ENCODE measurements at places on chromosomes 11 and 22.

- DNase-seq = no peak
Observed at GRCh38 chr22:38068641-38069371, 11.6 kb downstream of the PICK1 start.

DNA sequence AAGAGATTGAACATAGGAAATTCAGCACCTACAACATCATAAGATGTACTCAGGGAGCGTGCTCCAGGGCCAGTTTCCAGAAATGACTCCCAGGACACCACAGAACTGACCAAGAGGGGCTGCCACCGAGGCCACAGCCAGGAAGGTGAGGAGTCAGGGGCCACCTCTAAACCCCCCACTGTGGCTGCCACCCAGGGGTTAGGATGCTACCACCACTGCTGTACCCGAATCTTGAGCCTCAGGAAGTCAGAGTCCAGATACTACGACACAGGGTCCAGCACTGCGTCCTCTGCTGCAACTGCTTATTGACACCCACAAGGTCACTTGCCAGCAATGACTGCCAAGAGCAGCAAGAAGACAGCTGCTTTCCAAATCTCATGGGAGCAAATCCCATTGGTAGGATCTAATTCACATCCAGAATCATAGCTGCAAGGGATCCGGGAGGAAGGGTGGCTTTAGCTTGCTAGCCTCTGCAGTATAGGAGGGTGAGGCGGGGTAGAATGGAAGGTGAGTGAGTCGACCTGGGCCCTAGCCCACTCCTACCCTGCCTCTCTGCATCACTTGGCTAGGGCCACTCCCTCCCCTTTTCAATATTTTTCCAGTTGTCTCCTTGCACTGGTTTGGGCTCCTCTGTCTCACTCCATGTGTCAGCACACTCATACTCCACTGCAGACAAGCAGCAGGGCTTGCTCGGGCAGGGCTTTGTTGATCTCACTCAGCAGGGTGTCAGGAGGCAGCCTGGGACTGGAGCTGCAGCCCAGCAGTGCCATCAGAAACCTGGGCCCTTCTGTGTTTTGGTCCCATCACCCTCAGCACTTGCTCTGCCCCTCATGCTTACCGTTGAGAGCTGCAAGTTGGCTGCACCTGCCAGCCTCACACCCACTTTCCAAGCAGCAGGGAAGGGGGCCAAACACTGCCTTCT is 18.1 kb upstream of the CYTH4 start:
- no peak for DNase-seq

- no peak for DNase-seq
Observed at GRCh38 chr22:43343670-43344519, 723 bp upstream of the SCUBE1 start.

DNA sequence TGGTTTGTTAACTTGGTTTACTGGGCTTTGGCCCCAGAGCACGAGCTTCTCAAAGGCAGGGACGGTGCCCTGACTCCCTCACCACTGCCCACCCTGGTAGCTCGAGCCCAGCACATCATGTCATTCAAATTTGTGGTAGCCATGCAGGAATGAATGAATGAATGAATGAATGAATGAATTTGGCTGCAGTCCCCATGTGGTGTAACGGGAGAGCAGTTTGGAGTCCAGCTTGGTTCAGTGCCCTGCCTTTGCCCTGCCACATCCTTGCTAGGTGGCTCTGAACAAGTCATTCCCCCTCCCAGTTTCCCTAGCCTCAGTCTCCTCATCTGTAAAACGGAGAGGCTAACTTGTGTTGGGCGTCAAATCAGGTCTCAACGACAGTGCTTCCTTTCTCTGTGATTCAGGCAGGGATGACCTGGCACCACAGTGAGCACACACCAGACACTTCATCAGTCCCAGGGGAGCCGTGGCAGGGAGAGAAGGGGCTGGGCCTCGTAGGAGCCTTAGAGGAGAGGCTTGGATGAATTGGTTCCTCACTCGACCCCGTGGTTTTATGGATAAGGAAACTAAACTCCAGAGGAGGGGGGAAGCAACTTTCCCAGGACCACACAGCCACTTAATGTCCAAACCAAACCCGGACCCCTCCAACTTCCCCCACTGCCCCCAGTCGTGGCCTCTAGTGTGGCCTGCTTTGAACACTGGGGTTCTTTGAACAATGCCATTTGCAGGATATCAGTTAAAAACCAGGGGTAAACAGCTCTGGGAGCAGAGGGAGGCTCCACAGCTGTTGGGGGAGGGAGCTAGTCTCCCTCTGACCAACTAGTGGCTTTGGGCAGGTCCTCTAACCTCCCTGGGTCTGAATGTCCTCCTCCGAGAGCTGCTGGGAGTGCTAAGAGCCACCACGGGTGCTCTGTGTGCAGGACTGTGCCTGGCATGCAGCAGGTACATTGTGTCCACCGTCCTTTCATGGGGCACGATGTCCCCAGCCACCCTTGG is 86.2 kb downstream of the CACNA1I start:
- DNase-seq = no peak

DNA sequence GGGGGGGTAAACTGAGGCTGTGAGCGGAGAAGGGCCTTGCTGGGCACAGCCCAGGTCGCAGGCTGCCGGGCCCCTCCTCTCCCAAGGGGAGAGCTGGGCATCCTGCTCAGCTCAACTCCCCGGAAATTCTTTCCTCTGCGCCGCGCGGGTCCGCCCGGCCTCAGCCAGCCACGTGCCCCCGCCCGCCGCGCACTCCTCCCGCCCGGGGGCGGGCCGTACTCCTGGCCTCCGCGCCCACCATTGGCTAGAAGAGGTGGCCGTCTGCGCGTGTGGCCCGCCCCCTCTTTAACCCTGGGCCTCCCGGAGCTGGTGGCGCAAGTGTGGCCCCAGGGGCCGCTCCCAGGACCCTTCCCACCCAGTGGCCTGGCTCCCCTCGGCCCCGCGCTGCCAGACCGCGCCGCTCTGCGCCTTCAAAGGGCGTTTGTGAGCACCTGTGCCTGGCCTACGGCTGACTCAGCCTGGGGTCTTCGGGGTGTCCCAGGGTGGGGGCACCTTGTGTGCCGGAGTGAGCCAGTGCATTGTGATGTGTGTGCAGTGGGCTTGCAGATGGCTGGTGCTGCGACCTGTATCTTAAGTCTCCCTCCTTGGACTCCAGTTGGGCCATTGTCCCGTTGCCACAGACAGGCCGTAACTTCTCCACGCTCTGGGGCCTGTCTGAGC is 2.0 kb downstream of the MRGPRF start:
- DNase-seq = peak; percentile 57

Data from stimulated activated CD4-positive, alpha-beta T cell treated with anti-CD3 and anti-CD28 coated beads, TNF-alpha, amount 100 ng/mL, for 24 hours (primary cell).